Renal cortex interstitium (tissue), 15 donors: ENCODE measurements at places on chromosomes 2 and 18.
A peak's percentile ranks its signal among the peaks of the same experiment; 100 is the strongest.

DNA sequence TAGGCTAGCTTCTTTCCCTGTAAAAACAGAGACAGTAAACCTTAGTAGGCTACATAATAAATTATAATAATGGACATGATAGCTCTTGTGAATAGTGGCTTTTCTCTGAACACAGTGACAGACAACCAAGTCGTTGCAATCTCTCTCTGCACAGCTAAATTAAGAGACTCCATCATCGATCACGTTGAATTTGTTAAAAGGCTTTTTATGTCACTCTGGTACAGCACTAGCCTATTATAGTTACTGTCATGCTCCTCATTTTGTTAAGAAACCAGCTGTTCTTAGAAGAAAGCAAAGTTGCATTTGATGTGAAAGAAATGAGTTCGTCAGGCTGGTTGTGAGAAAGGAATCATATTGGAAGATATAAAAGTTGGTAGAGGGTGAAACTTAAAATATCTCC, 50.3 kb upstream of the ARHGAP28 start:
- DNase-seq, result no peak

DNA sequence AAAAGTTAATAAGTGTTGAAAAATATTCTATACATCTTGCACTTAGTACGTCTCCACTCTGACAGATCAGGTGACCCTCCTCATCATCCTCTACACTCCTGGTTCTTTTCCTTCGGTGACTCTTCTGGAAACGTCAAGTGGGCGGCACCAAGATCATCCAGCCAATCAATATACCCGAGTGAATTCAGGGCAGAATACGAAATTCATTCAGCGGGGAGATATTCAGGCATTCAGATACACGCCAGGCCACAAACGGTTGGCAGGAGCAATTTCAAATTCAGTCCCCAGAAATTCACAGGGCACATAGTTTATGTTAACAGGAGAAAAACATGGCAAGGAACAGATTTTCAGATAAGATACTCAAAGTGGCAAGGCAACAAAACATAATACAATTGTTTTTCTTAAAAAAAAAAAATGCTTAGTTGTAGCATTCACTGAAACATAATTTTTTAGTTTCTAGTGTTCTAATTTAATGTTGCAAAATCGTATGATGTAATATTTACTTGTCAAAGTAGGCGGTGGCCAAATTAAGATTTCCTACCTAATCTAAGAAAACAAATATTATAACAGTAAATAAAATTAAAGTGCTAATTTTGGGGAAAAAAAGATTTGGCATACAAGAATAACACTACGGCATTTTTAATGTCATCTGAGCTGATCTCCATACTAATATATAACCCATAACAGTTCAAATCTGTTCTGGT, 4.2 kb downstream of the CLK1 start:
- DNase-seq, result no peak

- no peak for DNase-seq
Observed at GRCh38 chr2:160281213-160281612, 81.1 kb upstream of the ITGB6 start.

- DNase-seq, result no peak
Observed at GRCh38 chr18:40168026-40168425, 1787.0 kb upstream of the PIK3C3 start.

DNA sequence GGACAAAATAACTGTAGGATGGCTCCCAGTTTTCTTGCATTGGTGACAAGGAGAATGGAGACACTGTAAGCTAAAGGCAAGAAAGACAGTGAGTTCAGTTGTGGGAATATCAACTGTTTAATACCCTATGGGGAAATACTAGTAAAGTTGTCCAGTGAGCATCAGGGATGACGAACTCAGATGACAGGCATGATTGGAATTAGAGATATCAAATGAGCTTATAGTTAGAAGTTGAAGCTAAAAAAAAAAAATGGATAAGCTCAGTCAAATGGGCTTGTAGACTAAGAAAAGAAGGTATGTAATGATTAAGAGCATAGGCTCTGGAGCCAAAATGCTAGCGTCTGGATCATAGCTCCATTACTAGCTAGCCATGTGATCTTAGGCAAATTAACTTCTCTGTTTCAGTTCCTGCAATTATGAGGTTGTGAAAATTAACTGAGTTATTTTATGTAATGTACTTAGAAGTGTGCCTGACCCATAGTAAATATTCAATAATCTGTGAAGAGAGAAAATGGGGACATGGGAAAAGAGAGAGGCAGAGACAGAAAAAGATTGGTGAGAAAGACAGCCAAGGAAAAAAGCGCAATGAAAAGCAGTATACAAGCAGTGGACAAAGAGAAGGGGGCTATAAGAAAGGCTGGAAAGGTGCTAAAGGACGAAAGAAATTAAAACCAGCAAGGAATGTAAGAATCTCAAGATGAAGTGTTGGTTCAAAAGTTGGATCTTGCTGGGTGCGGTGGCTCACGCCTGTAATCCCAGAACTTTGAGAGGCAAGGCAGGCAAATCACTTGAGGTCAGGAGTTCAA, 95.7 kb upstream of the SLC39A10 start:
- DNase-seq, result no peak

DNA sequence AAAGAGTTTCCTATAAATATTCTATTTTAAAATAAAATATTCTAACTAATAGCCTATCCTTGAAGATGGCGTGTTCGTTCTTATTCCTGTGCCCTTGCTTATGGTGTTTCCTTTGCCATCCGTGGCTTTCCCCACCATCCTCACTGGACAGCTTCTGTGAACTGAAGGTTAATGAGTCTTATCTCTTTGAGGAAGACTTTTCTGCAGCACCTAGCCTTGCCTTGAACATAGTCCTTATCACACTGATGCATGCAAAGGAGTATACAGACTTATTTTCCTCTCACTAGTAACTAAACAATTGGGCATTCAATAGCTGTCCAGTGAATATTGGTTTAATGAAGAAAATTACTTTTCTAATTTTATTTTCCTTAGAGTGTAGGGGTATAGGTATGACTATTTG, 88.1 kb downstream of the GULP1 start:
- no peak for DNase-seq

DNA sequence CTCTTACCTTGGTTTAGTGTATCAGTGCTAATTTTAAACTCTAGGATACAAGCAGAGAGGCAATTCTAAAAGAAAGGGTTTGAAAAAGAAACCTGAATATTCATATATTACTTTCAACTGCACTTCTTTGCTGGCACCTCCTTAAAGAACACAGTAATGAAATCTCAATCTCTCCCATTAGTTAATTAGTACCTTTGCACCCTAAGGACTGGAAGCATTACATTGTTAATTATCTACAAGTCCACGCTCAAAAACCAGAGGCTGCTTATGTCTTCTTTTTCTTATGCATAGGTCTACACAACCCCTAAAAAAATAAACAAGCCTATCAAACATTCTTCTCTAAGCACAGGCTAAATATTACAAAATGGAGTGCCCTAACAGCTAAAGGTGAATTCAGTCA, 20.2 kb downstream of the EPHA4 start:
- no peak for DNase-seq

- peak; percentile 38 for DNase-seq
Observed at GRCh38 chr2:61018318-61018755, 282 bp upstream of the PUS10 start.

- DNase-seq, result no peak
Observed at GRCh38 chr2:205787761-205788160, 105.5 kb downstream of the NRP2 start.
